ENCODE measurements at places on chromosomes 5 and 9.

- DNase-seq = no peak
Measured at GRCh38 chr5:80192507-80193241, 63.2 kb downstream of the SERINC5 start.

GRCh38 chr9:4743131-4743875 is 2.3 kb upstream of the AK3 start:
- no peak for DNase-seq

GRCh38 chr5:7094626-7095025 is 301.3 kb upstream of the ADCY2 start:
- peak; percentile 40 for DNase-seq

DNA sequence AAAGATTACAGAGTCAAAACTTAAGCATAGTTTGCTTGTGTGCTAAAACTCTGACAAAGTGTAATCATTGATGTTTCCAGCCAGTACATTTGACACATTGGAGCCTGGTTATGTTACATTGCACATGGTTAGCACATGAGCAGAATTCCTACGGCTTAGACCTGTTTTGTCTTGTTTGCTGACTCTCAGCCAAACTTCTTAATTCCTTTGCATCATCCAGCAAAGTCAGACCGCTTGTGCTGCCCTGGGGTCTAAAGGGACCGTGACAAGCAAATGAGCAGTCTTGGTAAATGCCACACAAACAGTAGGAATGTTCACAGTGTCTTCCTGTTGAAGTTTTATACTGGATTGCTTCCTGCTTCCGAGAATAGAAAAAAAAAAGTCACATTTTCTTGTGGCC is 72.0 kb upstream of the ENTREP1 start:
- DNase-seq = no peak

DNA sequence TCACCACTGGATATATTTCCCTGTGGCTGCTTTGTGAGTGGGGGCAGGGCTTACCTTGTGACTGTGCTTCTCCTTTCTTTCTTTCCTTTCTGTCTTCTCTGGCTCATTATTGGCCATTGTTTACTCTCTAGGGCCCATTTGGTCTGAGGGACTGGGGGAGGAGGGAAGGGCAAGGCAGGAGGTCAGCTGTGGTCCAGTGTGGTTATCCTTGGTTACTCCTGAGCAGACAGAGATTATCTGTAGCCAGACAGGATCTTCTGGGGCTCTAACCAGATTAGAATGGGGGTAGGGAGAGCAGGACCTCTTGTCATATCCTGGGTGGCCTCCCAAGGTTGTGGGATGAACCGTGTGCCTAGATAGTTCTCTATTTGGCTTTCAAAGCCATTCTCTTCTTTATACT is 71.2 kb downstream of the ANKRD55 start:
- no peak for DNase-seq

DNA sequence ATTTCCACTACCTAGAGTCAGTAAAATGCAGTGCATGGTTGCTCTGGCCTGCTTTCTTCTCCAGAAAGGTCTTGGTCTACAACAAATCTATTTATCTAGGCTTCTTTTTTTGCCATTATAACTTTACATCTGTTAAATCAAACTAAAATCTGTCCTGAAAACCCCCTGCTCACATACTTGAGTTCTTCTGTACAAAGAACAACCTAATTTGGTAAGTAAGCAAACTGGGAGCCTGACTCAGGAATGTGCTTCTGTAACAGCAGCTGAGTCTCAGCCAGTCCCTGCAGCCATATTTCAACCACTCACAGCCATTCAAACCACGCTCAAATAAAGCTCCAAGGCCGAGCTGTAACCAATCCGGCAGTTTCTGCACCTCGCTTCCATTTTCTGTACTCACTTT is 95.8 kb downstream of the PLPP1 start:
- peak; percentile 67 for DNase-seq

- DNase-seq = no peak
Measured at GRCh38 chr5:179788193-179788854, 5.5 kb upstream of the LTC4S start.

- no peak for DNase-seq
Measured at GRCh38 chr5:141945511-141946051, 12.4 kb downstream of the PCDH12 start.
